ENCODE measurements at places on chromosomes 5 and 9.

DNA sequence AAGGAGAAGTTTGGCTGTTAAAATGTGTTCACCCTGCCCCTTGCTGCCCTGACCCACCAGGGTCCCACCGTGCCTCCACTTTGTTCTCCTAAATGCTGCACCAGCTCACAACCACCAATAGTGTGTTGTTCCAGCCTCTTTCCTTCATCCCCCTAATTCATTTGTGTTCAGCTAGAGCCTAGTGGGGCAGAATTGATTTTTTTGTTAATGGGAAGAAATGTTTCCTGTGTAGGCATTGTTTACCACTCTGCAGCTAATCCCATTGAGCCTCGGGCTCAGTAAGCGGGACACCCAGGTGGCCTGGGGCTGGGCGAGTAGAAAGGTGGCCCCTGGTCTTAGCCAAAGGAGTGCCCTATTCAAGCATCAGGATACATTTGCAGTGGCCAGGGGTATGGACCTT, 127.6 kb downstream of the MVB12B start:
- no peak for DNase-seq

DNA sequence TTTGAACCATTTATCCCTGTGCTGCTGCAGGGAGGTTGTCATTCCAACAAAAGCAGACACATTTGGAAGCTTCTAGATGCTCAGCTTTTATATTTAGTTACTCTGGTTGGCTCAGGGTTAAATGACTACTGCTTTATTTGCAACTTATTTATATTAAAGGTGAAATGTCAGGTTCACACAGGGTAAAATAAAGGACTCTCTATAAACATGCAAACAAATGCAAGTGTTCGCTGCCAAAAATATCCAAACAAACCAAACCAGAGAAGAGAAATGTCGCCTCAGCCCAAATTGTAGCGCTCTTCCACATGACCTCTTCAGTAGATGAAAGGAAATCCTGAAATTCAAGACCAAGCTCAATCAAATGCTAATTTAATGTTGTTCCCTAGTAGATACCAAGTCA, 57.0 kb upstream of the LIFR start:
- DNase-seq: no peak

GRCh38 chr5:59299006-59299405, 594.5 kb downstream of the PDE4D start:
- no peak for DNase-seq

DNA sequence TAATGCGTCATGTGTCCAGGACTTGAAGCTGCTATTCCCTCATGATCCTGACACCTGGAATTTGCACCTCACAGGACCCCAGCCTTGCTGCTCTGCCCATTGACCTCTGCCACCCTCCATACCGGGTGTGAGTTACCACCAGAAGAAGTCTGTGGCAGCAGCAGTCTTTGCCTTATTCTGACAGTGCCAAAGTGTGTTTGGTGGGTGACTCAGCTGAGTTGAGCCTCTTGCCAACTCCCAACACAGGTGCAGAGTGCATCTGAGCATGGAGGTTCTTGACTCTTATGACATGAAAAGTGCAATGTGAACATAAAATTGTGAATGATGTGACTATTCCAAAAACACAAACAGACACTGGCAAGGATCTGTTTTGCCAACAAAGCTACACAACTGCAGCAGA, 1166.5 kb upstream of the CDH18 start:
- DNase-seq: no peak

GRCh38 chr5:6404129-6404528, 25.8 kb upstream of the MED10 start:
- no peak for DNase-seq

- DNase-seq: no peak
Measured at GRCh38 chr5:96332535-96333366, 100.3 kb downstream of the PCSK1 start.

- DNase-seq: no peak
Measured at GRCh38 chr9:4725706-4726442, 15.1 kb downstream of the AK3 start.

GRCh38 chr5:172178301-172178987, 9.6 kb downstream of the STK10 start:
- no peak for DNase-seq

GRCh38 chr9:132486706-132487350, 76.8 kb downstream of the CFAP77 start:
- no peak for DNase-seq

DNA sequence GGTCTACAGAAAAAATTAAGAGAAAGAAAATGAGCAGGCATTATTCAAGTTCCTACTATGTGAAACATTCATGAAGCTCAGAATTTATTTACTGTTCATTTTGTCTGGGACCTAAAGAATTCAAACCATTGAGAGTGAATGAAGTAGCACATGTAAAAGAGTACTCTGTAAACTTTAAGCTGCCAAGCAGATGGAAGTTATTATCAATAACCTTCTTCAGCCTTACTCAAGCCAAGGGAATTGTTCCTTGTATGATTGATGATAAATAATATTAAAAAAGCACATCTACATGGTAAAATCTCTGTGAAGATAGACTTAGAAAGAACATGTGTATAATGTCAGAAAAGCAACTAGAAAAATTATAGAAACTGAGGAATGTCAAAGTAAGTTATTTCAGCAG, 17.8 kb upstream of the GLIS3 start:
- no peak for DNase-seq

DNA sequence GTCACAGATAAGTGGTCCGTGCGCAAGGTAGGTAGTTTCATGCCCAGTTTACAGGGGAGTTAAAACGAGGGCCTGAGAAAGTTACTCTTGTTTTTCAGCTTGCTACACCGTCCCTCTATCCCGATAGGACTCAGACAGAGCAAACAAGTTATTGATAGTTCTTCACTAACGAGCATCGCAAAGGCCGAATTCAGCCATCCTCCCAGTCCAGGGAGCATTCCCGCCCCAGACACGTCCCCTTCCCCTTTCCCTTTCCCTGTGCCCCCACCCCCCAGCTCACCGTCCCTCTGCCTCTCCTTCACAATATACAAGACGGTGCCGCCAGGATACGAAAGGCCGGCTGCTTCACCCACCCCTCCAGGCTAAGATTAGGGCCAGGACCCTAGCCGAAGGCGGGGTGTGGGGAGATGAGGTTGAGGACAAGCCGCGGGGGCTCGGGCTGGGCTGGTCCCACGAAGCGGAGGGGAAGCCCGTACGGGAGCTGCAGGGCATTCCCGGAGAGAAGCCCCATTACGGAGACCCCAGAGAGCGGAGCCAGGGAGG, 599 bp downstream of the KIAA1191 start:
- no peak for DNase-seq

DNA sequence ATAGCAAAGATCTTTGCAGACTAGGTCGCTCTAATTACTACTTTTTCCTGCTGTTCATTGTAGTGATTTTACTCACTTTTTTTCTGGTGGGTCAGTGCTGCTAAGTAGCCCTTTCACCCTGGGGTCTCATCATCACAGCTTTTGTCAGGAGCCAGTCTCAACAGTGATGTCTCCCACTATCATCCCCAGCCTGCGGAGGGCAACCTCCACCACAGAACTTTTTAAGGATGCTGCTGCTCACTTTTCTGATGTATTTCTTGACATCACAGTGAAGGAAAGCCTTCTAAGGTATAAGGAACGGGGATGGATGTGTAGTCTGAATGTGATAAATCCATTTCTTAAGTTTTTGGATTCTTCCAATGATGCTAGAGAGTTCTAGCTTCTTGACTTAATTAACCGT, 242.5 kb upstream of the RIOK2 start:
- no peak for DNase-seq

DNA sequence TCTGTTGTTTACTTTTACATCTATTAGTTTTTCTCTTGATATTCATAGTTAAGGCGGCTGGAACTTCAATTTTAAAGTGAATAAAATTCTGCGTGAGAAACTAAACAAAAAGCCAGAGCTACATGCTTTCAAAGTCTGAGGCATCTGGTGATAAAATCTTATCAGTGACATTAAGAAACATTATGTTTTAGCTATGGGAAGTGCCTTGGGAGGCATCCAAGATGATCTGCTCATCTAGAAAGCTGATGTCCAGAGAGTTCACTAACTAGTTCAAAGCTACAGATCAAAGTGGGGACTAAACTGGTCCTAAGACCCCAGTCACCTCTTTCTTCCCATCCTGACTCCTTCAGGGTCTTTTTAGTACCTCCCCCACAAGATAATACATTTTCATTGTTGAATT, 37.2 kb downstream of the MRPS27 start:
- DNase-seq: no peak

DNA sequence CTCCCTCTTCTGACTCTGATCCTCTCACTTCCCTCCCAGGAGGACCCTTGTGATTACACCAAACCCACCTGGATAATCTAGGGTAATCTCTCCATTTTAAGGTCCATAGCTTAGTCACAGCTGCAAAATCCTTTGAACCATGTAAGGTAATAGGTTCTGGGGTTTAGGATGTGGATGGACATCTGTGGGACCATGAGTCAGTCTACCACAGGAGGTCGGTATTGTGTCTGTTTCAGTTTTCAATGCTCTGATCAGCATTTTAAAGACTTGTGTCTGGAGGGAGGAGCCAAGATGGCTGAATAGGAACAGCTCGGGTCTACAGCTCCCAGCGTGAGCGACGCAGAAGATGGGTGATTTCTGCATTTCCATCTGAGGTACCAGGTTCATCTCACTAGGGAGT, 112.6 kb downstream of the CAVIN4 start:
- no peak for DNase-seq

- DNase-seq: no peak
Measured at GRCh38 chr9:82810915-82811314, 252.0 kb downstream of the RASEF start.

DNA sequence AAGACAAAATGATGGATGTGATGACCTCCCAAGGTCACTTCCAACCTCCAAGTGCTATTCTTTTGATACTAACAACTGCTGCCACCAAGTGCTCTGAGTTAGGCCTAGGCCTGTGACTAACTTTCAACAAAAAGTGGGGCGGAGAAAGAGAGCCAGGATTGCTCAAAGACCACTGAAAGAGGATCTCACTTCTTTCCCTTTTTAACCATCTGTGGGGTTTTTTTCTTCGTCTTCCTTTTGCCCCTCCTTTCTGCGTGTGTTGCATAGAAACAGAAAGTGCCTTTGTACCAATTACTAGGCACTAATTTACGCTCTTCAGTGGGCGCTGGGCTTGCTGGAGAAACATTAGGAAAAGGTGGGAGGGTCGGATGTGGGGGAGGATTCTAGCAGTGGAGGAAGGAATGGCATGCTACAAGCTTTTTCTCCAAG, 8.0 kb downstream of the KLF9 start:
- DNase-seq: no peak

DNA sequence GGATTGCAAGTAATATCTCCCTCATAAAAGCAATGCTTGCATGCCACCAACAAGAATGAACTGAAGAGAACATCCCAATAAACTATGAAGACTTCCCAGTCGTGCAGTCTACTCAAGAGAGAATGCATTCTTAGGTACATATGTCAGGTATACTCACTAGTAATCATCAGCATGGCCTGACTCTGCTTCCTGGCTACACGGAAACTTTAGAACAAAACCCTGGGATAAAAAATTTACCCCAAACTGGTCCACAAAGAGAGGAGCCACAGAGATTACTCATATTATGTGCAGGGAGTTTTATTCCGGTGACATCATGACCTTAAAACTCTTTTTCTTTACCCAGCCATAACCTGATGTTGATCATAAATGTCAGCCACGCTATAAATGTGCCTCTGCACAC, 57.5 kb upstream of the PAPPA start:
- no peak for DNase-seq

GRCh38 chr5:87844449-87844848, 424.2 kb downstream of the TMEM161B start:
- DNase-seq: no peak

GRCh38 chr5:106649031-106649430, 1021.7 kb downstream of the EFNA5 start:
- no peak for DNase-seq

- no peak for DNase-seq
Measured at GRCh38 chr5:76503929-76504328, 100.8 kb downstream of the IQGAP2 start.

- DNase-seq: no peak
Measured at GRCh38 chr5:1056611-1057484, 48.2 kb downstream of the NKD2 start.

DNA sequence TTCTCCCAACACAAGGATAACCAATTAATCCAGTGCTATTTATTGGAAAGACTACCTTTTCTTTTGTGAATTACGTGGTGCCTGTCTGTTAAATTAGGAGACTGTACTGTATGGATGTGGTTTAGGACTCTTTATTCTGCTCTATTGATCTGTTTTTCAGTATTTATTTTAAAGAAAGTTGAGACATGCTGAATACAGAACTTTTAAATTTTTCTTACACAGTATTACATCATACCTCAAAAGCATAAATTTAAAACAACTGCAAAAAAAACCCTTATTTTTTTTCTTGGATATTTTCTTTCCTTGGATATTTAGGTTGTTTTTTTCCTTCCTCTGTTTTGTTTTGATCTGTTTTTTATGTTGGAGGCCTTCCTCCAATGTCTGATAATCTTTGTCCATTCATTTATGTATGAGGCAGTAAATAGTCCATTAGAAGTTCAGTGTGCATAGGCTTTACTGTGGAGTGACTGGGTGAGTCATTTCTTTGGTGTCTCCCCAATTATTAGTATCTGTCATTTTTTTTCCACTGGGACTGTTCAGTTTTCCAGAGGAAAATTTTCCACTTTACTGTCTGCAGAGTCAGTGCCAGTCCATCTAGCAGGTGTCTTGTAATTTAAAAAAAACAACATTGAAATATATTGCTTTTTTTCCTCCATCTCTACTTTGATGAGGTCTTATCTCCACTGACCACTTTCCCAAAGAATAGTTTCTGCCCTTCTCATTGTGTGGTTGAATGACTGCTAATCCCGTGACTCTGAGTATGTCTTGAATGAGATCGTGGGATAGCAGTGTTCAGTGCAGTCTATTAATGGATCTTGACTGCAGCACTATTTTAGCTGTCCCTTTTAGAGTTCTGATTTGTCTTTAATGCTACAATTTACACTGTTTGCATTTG, 15.2 kb downstream of the CYSTM1 start:
- no peak for DNase-seq

Measured in NCI-H2081 treated with DMSO at 0.1 percent for 48 hours (cell line).